ENCODE measurements at places on chromosomes 3 and 15.

- no peak for DNase-seq
Measured at GRCh38 chr3:167783781-167784180, 48.3 kb downstream of the SERPINI1 start.

DNA sequence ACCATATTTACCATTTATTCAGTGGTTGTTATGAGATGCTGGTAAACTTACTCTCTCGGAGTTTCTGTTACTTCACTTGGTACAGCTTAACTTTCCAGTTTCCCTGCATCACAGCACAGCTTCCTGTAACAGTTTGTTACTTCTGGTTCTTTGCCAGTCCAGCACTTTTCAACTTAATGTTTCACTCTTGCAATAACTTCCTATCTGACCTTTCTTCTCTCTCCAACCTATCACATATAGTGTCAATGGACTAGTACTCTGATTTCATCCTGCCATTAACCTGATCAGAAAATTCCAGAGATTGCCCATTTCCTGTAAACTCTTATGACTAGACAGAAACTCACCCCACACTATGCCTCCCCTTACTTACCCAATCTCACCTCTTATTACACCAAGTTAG, 3.9 kb upstream of the ATP11B start:
- DNase-seq, result no peak

- no peak for DNase-seq
Measured at GRCh38 chr3:176362191-176362731, 835.0 kb downstream of the TBL1XR1 start.

- no peak for DNase-seq
Measured at GRCh38 chr15:63896336-63897115, 62.8 kb upstream of the HERC1 start.

DNA sequence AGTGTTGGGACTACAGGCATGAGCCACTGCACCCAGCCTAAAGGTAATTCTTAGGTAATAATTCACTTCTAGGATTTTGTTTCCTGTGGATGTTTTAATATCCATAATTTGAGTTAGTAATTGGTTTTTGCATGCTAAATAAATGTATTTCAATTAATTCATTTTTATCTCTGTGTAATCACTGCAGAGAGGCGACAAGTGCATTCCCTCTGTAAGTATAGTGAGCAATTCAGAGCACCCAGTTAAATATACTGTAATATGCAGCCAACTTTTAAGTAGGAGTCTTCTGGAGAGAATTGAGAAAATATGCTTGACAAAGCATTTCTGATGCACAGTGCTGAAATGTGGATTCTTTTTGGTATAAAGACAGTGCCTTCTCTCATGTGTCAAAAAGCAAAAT, 5.7 kb downstream of the TBC1D23 start:
- DNase-seq, result no peak

GRCh38 chr3:153162513-153163392, 727 bp downstream of the RAP2B start:
- peak; percentile 21 for DNase-seq

DNA sequence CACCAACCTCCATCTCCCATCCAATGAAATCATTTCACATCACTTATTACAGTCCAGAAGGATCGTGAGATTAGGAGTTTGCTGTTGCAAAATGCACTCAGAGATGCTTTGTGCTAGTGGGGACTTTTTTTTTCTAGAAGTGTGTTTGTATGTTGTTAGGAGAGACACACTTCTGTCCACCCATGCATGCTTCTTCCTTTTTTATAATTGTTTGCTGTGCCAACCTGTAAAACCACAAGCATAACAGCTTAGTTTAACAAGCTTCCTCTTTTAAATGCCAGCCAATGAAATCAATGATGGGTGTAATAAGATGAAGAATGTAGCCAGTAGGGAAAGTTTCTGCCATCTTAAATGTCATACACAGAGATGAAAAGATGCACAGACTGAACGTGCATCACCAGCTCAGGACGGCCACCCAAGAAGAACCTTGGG, 305.6 kb upstream of the STT3B start:
- DNase-seq, result no peak

DNA sequence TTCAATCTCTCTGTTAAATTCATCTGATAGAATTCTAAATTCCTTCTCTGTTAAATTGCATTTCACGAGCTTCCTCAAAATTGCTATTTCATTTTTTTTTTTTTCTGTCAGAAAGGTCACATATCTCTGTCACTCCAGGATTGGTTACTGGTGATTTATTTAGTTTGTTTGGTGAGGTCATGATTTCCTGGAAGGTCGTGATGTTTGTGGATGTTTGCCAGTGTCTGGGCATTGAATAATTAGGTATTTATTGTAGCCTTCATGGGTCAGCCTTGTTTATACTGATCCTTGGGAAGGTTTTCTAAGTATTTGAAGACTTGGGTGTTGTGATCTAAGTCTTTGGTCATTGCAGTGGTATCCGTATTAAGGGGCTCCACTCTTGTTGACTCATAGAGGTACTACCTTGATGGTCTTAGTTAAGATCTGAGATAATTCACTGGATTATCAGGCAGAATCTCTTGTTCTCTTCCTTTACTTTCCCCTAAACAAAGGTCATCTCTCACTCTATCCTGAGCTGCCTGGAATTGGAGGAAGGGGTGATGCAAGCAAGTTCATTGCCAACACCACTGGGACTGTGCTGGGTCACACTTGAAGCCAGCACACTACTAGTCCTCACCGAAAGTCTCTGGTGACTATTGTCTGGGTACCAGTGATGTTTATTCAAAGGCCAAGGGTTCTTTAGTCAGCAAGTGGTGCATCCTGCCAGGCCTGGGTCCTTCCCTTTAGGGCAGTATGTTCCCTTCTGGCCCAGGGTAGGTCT, 231.1 kb downstream of the GBE1 start:
- DNase-seq, result no peak

GRCh38 chr3:177133860-177134815, 63.1 kb downstream of the TBL1XR1 start:
- no peak for DNase-seq

GRCh38 chr3:40858364-40859115, 333.8 kb downstream of the ZNF621 start:
- no peak for DNase-seq

DNA sequence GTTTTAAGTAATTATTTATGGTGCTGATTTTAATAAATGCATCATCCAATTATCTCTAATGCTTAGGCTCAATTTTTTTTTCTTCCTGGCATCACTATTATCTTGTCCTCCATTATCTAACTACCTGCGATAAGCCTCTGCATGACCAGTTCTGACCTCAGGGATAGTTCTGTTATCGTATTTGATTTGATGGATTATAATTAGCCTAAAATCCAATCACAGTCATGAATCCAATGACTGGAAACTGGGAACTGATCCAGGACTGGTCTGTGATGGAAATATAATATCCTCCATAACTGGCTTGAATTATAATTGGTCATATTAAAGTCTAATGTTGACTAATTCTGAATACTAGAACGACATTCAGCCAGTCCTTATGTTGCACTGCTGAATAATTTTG, 1.1 kb downstream of the MYH15 start:
- DNase-seq, result no peak

- DNase-seq, result no peak
Measured at GRCh38 chr15:35723852-35724251, 177.9 kb upstream of the DPH6 start.

DNA sequence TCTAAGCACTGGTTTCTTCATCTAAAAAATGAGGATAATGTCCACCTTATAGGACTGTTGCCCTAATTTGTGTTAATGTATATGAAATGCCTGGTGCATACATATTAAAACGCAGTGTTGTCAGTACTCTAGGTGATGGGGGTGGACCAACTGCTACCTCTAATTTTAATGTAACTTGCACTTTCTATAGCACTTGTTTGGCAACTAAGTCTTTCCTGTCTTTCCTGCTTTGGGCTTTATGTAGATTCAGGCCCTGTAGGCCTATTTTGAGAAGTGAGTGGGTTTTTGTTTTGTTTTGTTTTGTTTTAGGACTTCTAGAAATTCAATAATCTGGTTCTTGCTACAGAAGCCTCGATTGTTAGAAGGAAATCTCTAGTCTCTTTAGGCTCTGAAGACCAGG, 21.2 kb downstream of the SLC7A14 start:
- DNase-seq, result no peak

DNA sequence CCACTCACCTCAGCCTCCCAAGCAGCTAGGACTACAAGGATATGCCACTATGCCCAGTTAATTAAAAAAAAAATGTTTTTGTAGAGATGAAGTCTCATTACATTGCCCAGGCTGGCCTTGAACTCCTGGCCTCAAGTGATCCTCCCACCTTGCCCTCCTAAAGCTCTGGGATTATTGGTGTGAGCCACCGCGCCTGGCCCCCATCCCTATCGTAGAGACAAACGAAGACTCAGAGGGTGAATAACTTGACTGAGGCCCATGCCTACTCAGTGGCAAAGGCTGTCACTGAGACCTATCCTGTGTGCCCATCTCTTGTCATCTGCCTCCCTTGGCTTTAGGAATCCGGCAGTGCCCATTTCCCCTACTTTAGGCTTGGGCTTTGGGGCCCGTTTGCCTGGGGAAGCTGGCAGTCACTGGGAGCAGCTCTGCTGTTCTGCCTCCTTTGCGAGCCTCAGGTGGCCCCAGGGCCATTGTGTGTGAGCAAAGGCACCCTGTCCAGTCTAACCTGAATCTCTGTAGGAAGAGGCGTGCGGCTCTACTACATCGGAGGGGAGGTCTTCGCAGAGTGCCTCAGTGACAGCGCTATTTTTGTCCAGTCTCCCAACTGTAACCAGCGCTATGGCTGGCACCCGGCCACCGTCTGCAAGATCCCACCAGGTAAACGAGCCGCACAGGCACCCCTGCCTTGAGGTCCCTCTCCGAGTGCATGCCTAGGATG, 70.1 kb downstream of the AAGAB start:
- DNase-seq, result no peak

GRCh38 chr15:89361451-89362202, 27.0 kb upstream of the POLG start:
- DNase-seq, result peak; percentile 51

DNA sequence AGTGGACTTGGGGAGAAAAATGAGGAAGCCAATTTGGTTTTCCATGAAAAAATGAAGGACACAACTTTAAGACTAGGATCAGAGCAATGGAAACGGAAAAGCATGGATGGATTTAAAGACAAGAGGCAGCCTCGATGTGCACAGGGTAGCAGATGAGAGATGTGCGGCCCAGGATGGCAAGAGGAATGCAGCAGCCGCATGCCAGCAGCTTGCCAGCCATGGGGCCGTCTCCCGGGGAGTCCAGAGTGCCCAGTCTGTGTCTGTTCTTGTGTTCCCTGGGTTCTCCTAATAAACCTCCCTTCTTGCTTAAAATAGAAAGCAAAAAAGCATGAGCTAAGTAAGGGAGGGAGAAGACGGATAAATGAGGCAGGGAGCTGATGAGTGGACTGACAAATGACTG, 68.0 kb upstream of the IQSEC1 start:
- DNase-seq, result no peak

- peak; percentile 33 for DNase-seq
Measured at GRCh38 chr3:14598143-14598569, 53.4 kb upstream of the CCDC174 start.

- no peak for DNase-seq
Measured at GRCh38 chr15:76177491-76178040, 117.8 kb downstream of the TMEM266 start.

DNA sequence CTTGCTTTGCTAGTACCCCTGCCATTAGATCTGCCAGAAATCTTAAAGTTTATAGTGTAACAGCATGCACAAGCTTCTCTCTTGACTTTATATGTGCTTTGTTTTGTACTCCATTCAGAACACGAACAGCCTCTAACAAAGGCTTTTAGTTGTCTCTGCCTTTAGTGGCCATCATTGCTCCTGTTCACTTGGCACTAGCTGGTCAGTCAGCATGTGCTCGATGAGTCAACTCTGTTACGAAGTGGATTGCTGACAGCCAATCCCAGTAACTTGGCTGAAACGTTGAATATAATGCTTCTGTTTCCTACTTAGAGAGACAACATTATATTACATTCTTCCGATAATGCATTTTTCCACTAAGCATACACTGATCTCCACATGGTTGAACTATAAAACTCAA, 349.2 kb downstream of the NAALADL2 start:
- no peak for DNase-seq

DNA sequence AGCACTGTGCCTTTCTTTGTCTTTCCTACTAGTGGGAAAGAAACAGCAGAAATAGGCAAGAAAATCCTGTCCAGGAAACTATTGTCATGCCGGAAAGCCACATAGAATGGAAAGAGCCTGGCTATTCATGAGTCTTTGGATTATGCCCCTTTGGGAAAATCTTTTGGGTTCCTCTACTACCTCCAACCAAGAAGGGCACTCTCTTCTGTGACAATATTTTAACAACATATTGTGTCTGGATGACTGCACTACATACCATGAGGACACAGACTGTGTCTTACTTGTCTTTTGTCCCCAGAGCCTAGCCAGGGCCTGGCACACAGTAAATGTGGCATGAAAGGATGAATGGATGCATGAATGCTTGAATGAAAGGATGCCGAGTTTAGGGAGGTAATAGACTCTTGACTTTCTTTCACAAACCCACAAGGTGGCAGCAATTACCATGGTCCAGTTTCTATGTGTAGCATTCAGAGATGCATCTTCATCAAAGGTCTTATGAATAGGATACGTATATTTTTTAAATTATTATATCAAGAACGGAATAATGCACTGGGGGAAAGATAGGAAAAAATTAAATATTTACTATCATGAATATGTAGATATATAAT, 30.3 kb downstream of the ARL14 start:
- DNase-seq, result no peak

DNA sequence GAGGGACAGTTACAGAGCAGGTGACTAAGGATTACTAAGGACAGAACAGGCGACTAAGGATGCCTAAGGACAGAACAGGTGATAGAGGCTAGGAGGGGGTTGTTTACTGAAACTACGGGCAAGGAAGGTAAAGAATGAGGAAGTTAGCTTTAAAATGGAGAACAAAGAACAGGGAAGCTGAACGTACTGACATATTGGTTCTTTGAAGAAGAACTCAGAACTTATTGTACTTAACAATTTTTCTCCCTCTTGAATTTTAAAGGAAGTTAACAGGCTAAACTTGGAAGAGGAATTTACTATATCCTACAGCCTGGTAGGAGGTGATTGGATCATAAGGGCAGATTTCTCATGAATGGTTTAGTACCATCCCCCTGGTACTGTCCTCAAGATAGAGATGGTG, 290.2 kb downstream of the SHQ1 start:
- no peak for DNase-seq

GRCh38 chr3:124981472-124981871, 46.9 kb upstream of the MUC13 start:
- DNase-seq, result no peak

DNA sequence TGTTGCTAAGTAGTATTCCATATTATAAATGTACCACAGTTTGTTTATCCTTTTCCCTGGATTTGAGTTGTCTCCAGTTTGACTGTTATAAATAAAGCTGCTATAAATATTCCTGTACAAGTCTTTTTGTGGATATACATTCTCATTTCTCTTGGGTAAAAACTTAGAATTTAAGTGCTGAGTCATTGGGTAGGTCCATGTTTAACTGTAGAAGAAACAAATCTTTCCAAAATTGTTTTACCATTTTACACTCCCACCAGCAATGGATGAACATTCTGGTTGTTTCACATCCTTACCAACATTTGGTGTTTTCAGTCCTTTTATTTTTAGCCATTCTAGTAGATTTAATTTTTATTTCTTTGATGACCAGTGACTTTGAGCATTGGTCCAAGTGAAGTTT, 74.0 kb upstream of the TNFAIP8L3 start:
- DNase-seq, result no peak
